ENCODE measurements at places on chromosomes 6 and 20. TPM values are rescaled to one million over a fixed set of nuclear protein-coding genes. Genes with fewer than 3 reads are reported as not detected.

THBD gene
- 93.4 TPM for total RNA-seq

SAMD3 gene
- total RNA-seq, result 3.8 TPM

EYA2 gene
- 9.7 TPM for total RNA-seq

IL17A gene
- total RNA-seq, result not detected

RAET1G gene
- 26.8 TPM for total RNA-seq

PDE10A gene
- total RNA-seq, result 1.4 TPM

OR2H1 gene
- not detected for total RNA-seq

ESR1 gene
- 1.1 TPM for total RNA-seq

TFEB gene
- total RNA-seq, result 12.2 TPM

DNA sequence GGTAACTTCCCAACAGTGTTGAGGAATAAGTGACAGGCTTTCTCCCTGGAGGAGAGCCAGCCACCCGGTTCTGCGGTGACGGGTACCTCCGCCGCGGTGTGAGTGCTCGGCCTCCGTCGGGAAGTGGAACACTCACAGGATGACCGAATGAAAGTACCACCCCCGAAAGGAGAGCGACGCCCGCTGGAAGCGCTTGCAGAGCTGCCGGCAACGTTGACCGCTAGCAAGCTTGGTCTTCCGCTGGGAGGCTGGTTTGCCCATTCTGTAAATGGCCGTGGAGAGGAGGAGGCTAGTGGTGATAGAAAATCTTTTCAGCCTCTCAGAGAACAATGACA, 614 bp upstream of the TMEM242 start:
- no peak for DNase-seq

- DNase-seq, result no peak
These were observed 40.4 kb downstream of the TAB2 start for GRCh38 chr6:149357726-149358538.

GRCh38 chr6:38025451-38025850, 205.9 kb downstream of the ZFAND3 start:
- no peak for DNase-seq

GRCh38 chr6:31681135-31681671, 336 bp upstream of the LY6G5C start:
- no peak for DNase-seq

DNA sequence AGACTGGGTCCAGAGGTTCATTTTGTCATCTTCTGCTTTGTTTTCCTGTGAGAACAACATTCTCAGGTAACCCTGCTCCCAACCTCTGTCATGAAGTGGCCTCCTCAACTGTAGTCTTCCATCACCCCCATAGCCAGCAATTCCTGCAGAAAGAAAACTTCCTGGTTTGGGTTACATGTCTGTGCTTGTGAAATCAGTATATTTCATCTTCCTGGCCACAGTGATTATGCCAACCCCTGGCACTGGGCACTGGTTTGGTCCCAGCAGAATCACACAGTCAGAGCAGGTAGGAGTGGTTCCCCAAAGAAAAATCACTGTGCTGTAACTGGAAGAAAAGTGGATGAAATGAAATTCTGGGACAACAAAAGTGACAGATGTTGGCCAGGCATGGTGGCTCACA, 52.5 kb downstream of the CRYBG1 start:
- DNase-seq, result no peak

DNA sequence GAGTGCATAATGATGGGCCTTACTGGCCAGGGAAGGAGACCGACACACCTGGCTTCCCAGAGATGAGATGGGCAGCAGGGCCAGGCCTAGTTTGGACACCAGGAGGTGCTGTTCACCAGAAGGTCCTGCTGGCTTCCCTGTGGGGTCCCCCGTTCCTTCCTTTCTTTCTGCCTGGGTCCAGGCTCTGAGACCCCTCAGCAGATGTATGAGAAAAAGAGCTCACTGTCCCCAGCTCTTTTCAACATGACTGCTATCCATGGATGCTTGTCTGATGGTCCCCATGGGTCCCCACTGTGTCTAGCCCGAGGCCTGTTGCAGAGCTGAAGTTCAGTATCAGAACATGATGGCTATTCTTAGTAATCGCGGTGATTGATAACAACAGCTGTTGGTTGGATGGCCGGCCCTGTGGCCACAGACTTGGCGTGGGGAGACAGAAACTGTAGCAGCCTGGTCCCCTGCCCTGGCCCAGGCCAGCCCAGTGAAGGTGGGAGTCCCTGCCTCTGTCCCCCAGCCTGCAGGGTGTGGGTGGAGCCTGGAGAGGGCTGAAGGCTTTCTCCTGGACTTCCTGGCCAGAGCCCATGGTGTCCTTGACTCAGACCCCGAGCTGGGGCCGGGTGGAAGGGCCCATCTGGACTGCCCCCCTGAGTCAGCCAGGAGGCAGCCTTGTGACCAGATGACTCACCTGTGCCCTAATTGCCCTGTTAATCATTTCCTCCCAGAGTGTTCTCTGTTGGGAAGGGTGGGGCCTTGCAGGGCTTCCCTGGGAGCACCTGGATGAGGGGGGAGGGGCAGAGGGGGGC, 9.9 kb upstream of the BAK1 start:
- DNase-seq, result no peak

- DNase-seq, result no peak
These were observed 12.5 kb upstream of the ZDHHC14 start for GRCh38 chr6:157368359-157369049.

DNA sequence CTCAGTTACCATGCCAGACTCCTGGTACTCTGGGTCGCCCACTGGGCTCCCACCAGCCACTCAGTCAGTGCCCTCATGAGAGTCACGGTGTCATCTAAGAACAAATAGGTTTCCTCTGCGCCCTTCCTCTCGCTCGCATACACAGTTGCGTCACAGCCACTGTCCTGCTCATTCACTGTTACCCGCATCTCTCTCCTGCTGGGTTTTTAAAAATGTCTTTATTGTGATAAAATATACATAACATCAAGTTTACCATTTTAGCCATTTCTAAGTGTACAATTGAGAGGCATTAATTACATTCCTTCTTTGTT, 4.0 kb downstream of the TEAD3 start:
- DNase-seq, result no peak

GRCh38 chr6:5053038-5053437, 32.1 kb upstream of the PPP1R3G start:
- no peak for DNase-seq

DNA sequence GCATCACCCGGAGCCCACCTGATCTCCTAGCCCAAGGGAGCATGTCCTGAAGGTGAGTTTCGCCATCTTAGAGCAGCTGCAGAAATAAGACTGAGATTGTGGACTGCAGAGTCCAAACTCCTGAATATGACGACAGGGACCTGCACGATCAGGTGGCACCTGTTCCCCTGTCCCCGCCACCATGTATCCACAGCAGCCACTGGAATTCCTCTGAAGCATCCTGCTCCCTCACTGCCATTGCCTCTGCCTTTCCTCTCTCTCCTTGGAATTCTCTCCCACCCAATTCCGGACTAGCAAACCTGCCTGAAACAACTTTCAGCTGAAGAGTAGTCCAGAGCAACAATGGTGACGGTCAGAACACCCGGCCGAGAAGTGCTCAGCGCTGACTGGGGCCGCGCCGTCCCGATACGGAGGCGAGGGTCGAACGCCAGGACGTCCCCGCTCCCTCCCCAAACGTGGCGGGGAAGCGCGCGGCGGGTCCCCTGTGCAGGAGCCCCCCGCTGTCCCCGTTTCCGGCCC, 694 bp upstream of the FAM120B start:
- DNase-seq, result no peak

DNA sequence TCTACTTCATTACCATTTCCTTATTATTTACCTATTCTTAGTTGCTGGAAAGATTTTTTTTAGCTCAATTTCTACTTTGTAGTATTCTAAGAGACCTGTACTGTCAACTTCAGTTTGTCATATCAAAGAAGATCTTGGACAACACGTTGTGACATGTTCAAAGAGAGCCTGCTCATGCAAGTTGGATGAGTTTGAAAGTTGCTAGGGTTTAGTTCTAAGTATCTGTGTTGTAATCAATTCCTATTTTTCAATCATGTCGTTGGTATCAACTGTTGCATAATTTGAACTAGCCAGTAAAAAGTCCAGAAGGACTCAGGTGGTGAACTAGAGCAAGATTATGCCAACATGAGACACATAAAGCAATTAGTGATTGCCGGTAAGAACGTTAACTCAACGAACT, 30.2 kb downstream of the PKIB start:
- DNase-seq, result no peak

DNA sequence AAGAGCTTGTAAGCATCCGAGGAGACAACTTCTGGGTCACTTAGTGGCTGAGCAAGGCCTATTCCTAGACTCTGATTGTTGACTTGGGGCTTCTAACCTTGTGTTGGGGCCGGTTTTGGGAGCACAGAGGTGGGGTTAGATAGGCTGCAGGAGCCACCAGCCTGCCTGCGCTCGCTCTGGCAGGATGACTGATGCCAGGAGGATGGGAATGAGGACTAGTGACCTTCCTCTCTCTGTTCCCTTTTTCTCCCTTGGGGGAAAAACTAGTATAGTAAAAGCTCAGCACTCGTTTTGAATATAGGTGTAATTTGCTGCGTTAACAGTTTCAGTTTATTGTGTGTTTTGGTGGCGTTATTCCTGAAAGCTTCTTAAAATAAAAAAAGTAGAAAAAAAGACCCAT, 141.5 kb downstream of the ARID1B start:
- DNase-seq, result no peak

DNA sequence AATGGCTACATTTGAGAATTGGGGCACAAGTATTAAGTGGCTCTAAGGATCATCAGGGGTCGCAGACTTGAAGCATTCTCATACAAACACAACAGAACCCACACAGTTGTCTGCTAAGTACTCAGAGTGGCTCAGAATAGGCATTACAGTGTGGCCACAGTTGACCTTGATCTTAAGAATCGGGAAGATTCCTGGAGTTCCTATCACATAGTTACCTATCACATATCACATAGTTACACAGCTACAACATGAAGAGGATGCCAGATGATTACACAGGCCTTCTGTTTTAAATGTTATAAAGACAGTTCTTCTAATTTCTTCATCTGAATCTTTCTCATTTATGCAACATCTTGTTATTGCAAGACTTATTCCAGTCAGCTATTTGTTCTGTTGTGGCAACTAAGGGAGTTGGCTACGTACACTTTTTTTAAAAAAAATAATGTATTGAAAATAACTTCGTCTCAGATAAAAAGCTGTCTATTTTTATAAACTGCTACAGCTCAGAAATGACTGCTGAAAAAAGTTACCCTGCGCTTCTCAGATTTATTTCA, 129.0 kb downstream of the REV3L start:
- no peak for DNase-seq

GRCh38 chr20:42051921-42052320, 433.7 kb upstream of the CHD6 start:
- no peak for DNase-seq

DNA sequence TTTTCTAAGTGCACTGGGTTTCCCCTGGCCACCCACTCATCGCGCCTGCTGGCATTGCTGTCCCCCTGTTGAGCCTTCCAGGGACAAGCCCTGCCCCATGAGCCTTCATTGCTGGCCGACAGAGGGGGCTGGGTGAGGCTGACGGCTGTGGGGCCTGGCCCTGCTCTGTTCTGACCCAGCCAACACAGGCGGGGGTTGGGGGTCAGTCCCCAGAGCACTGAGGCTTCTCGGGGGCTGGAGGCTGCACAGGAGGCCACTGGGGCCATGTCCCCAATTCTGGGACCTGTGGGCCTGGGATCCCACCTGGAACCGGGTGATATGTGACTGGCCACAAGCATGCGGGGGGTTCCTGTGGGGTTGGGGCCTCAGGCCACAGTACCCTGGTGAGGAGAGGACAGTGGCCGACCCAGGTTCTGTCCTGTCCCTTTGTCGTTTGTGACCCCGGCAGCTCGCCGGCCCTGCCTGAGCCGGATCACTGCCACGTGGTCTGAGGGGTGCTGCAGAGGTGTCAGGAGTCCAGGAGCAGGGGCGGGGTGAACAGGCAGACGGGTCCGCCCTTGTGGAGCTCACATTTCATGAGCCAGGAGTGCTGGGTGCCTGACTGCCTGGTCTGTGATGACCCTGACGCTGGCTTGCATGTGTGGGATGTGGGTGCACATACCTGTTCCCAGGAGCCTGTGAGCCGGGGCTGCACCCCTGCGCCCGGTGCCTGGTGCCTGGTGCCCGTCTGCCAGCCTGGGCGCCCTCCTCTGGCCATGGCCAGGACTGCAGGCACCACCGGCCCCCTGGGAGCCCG, 2.1 kb upstream of the COL20A1 start:
- no peak for DNase-seq

GRCh38 chr6:28683945-28684538, 158.4 kb downstream of the GPX5 start:
- no peak for DNase-seq

DNA sequence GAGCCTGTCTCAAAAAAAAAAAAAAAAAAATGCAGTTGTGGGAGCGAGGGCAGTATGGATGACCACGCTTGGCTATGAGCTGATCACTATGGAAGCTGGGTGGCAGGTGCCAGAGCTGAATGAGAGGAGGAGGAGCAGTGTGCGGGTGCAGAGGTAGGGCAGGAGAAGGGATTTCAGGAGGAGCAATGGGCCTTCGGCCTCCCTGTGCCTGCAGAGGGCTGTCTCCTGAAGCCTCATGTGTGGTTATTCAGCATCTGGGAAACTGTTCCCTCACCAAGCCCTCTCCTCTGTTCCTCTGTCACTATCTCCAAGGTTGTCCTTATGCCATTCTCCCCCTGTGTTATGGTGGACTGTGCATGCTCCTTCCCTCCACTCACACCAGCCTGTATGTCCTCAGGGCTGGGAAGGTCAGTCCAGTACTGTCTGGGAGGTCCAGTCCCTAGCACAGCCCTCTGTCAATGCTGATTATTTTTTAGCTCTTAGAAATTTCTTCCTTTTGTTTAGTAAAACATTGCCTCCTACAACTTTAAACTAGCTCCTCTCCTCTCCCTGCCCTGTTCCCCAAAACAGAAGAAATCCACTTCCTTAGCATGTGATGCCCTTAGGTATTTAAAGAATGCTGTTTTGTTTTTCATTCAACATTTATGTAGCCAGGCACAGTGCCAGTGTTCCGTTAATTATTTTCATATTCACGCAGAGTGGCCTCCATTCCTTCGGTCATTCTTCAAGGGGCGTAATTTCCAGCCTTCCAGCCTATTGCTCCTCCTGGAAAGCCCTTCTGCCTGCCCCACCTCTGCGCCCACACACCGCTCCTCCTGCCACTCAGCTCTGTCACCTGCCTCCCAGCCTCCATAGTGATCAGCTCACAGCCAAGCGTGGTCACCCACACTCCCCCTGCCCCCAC, 48.9 kb downstream of the CNBD2 start:
- DNase-seq, result no peak

GRCh38 chr6:166648846-166649245, 21.8 kb upstream of the RPS6KA2 start:
- no peak for DNase-seq

- peak; percentile 9 for DNase-seq
These were observed at the start of gene KCNK5 for GRCh38 chr6:39228992-39229767. Gene KCNK5 (minus strand): TSS chr6:39229475. CDS start chr6:39229111, 364 bp downstream.

- DNase-seq, result no peak
These were observed 169.0 kb downstream of the FUT9 start for GRCh38 chr6:96184798-96185197.

GRCh38 chr6:2055911-2056310, 189.5 kb downstream of the GMDS start:
- no peak for DNase-seq

DNA sequence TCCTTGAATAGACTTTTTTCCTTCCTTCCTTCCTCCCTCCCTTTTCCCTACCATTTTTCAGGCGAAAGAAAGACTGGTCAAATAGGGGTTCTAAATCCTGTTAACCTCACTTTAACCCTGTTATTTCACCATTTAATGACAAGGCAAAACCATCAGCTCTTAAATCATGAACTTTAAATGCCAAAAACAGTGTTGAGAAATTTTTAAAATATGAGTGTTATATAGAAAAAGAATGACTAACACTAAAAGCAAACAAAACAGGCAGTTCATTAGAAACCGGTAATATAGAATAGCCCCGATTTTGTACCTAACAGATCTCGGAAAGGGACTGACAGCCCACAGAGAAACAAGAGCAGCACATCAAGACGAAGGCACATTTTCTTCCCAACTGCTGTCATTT, 57.4 kb upstream of the CEP85L start:
- DNase-seq, result no peak

GRCh38 chr6:102670735-102671134, 1277.2 kb downstream of the GRIK2 start:
- DNase-seq, result no peak

All from esophagus squamous epithelium (tissue), 5 donors.